ENCODE measurements at places on chromosomes 1 and 21.

DNA sequence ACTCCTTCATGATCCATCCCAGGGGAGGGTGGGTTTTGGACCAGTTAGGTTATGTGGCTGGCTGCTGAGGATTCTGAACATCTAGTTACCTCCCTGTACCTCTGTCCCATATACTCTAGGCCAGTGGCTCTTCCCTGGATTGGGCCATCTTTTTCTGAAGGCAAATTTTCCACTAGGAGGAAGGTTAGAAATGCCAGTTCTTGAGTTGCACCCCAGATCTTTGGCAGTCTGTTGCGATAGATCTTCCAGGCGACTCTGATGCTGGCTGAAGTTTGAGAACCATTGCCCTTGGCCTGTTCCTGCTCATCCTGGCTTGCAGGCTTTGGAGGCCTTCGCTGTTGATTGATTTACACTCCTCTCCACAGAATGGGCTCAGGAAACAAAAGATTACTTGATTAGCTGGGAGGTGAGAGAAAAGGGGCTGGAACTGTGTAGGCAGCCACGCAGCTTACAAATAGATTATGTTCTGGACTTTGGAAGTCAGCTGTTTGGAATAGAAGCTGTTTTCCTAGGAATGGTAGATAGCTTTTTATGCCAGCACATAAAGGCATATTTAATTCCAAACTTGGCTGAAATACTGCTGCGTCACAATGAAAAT, 110.1 kb downstream of the MRPS6 start:
- DNase-seq: no peak

- DNase-seq: no peak
Observed at GRCh38 chr1:206112600-206113301, 4.4 kb downstream of the AVPR1B start.

DNA sequence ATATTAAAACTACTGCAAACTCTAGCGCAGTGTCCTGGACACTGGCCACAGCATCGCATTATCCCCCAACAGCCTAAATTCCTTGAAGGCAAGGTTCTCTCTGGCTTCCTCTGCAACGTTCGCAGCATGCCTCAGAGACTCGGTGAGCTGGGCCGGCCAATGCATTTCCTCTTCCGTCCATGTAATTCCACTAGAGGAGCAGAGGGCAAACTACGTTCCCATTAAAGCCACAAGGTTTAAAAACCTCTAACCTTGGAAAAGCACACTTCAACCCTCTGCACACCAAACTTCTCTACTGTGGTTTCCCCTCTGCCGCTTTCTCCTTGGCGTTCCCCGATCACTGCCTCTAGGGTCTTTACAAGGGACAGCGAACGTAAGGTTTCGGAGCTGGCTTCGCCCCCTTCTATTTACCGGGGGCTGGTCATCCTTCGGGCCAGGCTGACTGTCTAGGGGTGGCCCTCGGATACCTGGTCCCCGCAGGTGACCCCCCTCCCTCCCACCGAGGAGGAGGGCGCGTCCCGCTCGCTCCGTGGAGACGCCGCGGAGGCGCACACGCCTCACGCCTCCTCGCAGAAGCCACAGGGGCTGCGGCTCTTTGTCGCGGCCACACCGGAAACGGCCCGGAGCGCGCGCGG, 456 bp upstream of the SMYD2 start:
- no peak for DNase-seq

GRCh38 chr1:73903092-73903491, 294.9 kb downstream of the LRRIQ3 start:
- DNase-seq: no peak

All from activated CD4-positive, alpha-beta T cell treated with anti-CD3 and anti-CD28 coated beads, Interleukin-2, amount 50 U/mL, for 4 hours (primary cell).